ENCODE measurements at places on chromosomes 3 and 15.

- no peak for DNase-seq
These were observed 35.2 kb downstream of the ABTB1 start for GRCh38 chr3:127707851-127708411.

DNA sequence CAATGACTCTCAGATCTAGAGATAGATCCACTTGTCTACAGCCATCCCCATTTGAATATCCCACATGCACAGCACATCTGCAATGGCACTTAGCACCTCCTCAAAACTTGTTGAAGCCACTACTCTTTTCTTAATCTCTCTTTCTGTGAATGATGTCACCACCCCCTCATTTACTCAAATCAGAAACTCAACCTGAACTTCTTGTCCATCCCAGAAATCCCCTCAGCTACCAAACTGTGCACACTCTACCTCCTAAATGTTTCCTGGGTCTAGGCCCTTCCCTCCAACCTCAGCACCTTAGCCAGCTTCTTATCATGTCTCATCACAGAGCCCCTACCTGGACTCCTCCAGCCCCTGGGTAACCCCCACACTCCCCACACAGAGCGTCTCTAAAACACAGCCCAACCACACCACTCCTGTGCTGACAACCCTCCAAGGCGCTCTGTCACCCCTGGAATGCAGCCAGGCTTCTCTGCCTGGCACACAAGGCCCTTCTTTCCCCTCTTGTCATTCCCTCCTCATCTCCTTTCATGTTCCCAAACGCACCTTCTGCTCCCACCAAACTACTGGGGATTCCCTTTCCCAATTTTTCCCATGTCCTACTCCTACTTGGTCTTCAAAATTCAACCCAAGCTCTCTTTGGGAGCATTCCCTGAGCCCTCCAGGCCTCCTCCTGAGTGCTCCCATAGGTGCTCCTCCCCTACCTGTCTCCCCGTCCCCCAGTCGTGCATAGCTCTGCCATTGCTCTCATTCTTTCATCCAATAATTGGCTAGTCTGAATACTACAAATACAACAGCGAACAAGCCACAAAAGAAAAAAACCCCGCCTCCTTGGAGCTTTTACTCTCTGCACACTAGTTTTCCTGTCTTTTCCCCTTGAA, 39.8 kb upstream of the ZBTB38 start:
- no peak for DNase-seq

DNA sequence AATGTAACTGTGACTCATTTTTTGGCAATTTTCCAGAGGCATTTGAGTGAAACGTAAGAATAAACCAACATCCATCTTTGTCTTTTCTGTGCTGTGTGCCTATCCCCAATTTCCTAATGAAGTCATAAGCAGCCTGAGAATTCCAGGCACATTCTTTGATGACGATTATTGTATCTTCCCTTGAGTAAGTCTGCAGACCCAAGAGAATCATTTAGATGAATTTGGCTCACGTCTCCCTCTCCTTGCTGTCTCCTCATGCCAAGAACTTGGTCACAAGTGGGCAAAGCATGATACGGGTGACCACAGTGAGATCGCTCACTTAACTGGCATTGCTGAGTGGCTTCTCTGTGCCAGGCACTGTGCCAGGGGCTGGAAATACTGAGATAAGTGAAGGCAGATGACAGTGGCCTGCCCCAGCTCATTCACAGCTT, 384.5 kb upstream of the IL12A start:
- DNase-seq, result no peak

GRCh38 chr3:85090495-85090894, 131.7 kb downstream of the CADM2 start:
- DNase-seq, result no peak

- DNase-seq, result no peak
These were observed 218.4 kb upstream of the TLE3 start for GRCh38 chr15:70316059-70316600.

GRCh38 chr3:133274477-133274876, 125.4 kb upstream of the BFSP2 start:
- no peak for DNase-seq

- no peak for DNase-seq
These were observed 18.8 kb downstream of the MYL3 start for GRCh38 chr3:46844397-46844796.

DNA sequence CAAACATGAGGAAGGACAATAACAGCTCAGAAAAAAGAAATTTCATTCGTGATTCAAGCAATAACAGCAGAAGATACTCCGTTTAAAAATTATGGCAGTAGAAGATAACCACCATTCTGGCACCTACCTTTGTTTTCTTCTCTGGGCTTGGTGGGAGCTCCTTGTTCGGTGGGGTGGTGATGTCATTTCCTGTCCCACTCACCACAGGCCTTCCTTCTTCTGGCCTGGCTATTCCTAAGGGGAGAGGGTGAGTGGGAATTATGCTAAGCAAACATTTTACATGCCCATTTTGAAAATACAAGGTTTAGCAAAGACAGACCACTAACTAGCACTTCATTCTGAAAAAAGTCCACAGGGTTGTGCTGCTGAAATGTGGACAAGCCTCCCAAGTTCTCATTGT, 74.4 kb downstream of the DHX30 start:
- no peak for DNase-seq

- no peak for DNase-seq
These were observed 4.9 kb downstream of the MNS1 start for GRCh38 chr15:56460071-56460470.

GRCh38 chr3:88131695-88132094, 18.1 kb upstream of the C3orf38 start:
- no peak for DNase-seq

DNA sequence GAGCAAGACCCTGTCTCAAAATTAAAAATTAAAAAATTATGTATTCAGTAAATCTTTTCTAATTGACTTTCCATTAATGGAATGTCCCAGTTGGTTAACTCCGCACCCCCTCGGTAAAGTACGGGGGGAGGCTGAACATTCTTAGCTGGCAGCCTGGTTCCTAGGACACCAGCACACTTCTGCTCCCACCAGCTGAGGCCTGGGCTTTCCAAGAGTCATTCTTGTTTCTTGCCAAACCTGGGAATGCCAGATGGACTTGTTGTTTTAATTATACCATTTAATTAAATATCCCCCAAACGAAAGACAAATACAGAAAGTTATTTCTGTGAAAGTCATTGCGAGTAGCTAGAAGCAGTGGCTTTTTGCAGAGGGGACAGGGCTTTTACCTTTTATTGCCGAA, 179.4 kb downstream of the VGLL4 start:
- no peak for DNase-seq

- DNase-seq, result no peak
These were observed 37.8 kb upstream of the CSPG4 start for GRCh38 chr15:75750261-75751050.

DNA sequence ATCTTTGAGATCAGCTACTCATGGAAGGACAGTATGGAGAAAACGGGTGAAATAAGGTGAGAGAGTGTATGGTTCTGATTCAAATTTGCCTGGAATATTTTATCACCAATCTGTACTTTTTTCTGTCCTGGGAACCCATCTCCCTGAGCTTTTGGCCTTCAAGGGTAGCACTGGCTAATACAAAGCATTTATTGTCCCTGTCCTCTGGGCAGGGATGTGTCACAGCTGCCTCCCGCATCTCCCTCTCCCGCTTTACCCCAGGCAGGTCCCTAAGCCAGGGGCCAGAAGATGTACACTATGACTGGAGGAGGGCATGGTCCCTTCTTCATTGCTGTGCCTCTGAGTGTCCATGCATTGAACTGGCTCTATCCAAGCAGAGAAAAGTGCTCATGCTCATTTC, 201.7 kb upstream of the CHRNA7 start:
- DNase-seq, result no peak

GRCh38 chr15:32870240-32871033, 152.6 kb downstream of the GREM1 start:
- no peak for DNase-seq

DNA sequence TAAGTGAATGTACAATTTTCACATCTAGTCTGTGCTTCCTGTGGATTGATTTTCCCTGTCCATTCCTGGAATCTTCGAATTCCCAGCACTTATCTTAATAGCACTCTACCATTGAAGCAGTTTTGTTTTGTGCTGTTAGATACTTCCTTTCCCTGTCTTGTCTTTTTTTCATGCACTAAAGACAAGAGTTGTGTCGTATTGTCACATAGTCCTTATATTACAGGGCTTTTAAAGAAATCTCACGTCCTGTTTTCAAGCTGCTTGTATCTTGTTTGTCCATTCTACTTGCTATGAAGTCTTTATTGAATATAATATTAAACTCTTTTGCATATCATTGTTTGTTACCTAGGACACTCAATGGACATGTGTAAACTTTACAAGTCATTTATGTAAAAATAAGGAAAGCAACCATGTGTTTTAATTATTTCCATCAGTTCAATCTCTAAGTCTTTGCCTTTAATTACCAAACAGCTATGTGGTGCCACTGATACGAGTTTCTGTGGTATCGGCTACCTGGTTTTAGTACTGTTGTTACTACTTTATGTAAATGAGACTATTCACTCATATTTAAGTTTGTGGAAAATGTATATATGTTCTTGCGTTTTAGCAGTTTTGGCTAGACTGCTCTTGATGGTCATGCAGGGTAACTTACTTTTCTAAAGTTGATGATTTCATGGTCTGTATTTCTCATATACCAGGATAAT, 10.3 kb downstream of the PIK3CA start:
- DNase-seq, result no peak

- DNase-seq, result no peak
These were observed 13.6 kb upstream of the ONECUT1 start for GRCh38 chr15:52803467-52804306.

DNA sequence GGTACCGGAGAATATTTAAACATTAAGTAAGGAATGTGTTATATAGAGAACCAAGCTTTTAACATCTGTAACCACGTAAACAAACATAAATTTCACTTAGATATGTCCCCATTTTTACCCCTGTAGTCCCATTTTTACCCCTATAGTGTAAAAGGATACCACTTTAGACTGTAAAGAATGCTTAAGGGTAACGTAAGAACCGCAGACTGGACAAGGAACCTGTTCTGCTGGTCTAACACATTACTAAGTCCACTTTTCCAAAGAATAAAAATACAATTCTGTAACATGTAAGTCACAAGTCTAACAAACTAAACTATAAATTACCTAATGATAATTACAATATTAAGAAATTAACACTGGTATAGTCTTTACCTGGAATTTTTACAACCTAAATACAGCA, 2.9 kb downstream of the SLC12A6 start:
- DNase-seq, result no peak

DNA sequence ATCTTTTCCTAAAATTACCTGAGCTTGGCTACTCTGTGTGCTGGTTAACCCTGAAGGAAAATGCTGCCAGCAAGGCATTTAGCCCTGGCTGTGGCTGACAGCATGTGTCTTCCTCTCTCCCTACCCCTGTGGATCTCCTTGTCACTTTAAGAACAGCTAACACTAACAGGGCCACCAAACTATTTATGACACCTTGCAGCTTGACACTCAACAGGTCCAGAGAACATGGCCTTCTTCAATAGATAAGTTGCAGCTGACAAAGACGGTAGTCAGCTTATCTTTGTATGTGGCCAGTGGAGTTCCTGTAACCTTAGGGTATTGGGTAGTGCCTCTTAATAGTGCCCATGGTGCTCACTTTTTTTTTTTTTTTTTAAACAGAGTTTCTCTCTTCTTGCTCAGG, 32.0 kb upstream of the COPB2 start:
- no peak for DNase-seq

DNA sequence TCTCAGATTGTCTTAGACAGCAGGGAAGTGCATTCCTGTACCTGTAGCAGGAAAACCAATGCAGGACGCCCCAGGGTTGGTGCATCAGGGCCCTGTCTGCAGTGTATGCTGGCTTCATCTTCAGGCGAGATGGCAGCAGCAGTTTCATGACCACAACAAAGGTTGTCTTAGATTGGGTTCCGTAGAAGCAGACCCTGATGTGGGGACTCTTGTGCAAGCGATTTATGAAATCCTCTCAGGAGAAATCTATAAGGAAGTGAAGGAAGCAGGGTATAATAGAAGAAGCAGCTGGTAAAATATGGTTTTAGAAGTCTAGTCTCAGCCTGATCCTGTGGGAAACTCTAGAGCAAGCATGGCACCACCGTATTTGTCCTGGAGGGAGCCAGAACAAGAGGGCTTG, 25.0 kb downstream of the DNAH1 start:
- DNase-seq, result no peak

- no peak for DNase-seq
These were observed 1133.5 kb downstream of the ROBO1 start for GRCh38 chr3:78634316-78634715.

DNA sequence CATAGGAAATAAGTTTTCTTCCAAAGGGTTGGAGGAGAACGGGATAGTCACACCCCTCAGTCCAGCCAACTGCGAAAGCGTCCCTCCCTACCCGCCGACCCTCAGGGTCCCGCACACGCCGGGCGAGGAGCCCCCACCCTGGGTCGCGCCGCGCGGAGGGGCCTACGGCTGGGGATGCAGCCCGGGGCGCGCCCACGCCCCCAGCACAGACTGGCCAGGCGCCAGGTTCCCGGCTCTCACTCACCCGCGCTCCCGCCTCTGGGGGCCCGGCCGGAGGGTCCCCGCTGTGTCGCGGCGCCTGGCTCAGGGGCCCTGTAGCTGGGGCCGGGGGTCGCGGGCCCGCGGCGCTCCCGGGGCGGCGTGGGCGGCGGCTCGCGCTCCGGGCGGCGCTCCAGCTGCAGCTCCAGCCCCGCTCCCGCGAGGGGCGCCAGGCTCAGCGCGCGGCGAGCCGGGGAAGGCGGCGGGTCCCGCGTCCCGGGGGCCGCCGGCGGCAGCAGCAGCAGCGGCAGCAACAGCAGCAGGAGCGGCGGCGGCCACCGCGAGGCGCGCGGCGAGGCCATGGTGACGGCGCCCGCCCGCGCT, 375 bp downstream of the HEG1 start:
- DNase-seq, result no peak

DNA sequence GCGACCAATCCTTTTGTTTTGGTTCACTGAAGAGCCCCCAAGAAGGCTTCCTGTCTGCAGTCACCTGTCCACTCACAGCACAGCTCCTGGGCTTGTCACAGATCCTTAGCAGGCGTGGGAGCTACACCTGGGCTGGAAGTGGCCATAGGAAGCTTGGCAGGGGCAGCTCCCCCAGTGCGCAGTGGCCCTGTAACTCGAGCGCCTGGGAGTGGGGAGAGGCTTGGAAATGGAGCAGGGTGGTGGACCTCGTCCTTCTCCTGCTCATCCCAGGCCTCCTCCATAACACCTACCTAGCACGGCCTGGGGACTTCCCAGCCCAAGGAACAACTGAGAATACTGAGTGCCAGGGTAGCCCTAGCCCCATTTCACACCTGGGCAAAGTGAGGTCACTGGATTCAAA, 19.3 kb upstream of the TGM5 start:
- no peak for DNase-seq
